ENCODE measurements at places on chromosomes 6 and 20. TPM values are rescaled to one million over a fixed set of nuclear protein-coding genes. Genes with fewer than 3 reads are reported as not detected.

DNA sequence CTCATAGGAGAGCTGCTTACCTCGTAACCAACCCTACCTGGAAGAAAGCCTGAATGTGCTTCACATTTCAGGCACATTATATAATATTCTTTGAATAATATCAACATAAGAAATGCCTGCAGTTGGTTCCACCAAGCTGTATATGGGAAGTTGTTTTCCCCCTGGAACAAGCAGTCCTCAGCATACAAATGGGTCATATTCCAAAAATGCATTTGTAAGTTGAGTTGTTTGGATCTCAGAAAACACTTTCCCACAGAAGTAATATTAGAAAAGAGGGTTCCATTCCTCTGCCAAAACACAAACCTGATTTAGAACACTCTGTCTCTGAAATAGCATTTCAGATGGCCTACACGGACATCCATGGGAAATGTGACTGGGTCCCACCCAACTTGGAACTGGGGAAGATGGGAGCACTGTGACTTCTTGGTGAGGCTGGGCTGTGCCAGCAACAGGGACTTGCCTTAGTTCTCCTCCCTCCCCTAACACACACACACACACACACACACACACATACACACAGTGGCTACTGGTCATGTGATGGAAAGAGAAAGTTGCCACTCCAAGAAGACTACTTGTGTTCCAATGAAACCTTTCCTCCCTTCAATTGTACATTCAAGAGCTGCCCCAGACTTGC is 11.4 kb upstream of the RCAN2 start:
- DNase-seq = no peak

DNA sequence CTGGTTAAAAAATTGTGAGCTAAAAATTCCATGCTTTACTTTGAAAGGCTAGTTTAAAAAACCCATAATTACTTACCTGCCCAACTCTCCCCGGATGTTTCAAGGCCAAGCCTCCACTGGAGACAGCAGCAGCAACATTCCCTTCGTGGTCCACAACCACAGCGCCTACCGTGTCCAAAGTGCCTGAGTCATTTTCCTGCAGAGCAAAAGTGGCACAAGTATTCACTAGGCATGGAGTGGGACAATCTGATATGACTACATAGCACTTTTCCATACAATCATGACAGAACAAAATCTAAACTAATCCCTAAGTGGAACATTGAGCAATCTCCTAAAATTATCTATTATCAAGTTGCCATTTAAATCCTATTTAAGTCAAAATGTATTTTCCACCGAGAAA is 104.8 kb downstream of the TASP1 start:
- DNase-seq = no peak

GRCh38 chr6:15404685-15404980 is 158.8 kb downstream of the JARID2 start:
- no peak for DNase-seq

- DNase-seq = no peak
Measured at GRCh38 chr20:11182720-11183119, 508.9 kb upstream of the JAG1 start.

- DNase-seq = no peak
Measured at GRCh38 chr20:15674253-15675060, 898.8 kb downstream of the KIF16B start.

GRCh38 chr6:82711971-82712370 is 348.4 kb downstream of the TPBG start:
- no peak for DNase-seq

DNA sequence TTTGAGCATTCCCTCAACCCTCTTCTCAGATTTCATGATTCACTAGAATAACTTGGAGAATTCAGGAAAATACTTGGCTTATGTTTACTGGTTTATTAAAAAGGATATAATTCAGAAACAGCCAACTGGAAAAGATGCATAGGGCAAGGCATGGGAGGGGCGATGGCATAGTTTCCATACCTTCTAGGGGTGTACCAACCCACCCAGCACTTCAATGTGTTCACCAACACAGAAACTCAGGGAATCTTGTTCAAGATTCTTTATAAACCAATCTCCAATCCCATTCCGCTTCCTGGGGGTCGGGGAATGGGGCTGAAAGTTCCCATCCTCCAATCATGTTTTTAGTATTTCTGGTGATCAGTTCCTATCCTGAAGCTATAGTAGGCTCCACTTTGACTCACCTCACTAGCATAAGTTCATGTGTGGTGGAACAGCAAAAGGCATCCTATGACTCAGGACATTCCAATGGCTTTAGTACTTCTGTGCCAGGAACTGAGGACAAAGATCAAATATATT is 164.4 kb downstream of the SIM1 start:
- peak; percentile 86 for DNase-seq

GRCh38 chr6:37155394-37156312 is 14.3 kb upstream of the PIM1 start:
- no peak for DNase-seq

DNA sequence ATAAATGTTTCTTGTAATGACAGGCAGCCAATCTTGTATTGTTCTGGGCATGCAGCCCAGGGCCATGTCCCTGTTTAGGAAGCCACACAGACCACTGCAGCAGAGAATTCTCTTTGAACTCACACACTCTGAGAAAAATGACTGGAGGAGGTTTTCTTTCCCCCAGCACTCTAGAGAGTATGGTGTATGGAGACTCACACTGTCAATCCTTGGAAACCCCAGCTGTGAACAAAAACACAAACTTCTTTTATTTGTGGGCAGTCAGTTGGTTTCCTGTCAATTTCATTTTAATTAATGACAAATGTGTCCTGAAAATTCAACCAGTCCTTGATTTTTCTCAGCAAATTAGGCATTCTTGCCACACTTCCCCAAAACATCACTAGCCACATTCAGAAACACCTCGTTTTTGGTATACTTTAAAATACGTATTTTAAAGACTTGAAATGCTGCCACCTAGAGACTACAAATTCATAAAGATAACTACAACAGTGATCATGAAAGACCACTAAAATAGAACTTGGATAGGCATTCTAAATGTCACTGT is 52.9 kb upstream of the UFL1 start:
- no peak for DNase-seq

DNA sequence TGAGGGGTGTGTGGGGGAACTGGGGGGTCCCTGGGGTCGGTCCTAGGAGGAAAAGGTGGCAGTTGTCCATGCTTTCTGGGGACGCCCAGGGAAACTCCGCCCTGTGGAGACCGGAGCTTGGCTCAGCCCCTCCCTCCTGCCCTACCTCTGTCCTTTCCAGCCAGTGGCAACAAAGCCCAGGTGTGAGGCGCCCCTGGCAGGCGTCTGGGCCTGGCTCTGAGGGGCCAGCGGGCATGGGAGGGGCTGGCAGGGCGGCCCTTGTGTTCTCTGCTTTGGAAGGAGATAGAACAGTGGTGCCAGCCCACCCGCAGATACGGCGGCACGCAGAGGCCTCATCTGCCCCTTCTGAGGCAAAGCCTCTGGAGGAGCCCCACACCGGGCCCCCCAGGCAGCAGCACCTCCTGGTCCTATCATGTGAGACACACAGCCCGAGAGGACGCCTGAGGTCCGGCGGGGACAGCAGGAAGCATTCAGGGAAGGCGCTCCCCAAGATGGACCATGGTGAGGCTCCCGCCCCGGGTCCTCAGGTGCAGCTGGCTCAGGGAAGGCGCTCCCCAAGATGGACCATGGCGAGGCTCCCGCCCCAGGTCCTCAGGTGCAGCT is 47.9 kb downstream of the YTHDF1 start:
- DNase-seq = no peak

DNA sequence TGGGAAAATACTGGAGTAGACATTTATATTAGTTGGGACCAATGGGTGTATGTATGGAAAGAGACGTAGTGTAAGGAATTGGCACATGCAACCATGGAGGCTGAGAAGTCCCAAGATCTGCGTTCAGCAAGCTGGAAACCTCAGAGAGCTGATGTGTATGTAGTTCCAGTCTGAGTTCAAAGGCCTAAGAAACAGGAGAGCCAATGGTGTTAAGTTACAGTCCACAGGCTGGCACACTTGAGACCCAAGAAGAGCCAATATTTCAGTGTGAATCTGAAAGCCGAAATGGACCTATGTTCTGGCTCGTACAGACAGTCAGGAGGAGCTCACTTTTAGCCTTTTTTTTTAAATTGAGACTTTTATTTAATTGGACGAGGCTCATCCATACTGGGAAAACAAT is 244.2 kb downstream of the CDKAL1 start:
- DNase-seq = no peak

DNA sequence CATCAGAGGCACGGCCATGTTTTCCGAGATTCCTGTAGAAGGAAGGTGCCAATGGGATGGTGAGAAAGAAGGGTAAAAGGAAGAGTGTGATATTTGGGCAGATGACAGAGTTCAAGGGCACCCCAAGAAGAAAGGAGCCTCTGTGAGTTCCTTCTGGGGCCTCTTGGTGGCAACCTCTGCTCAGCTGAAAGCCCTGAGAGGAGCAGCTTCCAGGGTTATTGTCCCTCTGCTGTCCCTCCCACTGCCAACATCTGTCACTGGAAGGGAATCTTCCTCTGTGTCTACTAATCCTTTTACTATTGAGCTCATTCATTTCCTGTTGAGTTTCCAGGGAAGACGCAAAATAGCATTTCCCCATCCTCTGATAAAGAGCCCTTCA is 40.0 kb upstream of the KCNK16 start:
- DNase-seq = no peak

DNA sequence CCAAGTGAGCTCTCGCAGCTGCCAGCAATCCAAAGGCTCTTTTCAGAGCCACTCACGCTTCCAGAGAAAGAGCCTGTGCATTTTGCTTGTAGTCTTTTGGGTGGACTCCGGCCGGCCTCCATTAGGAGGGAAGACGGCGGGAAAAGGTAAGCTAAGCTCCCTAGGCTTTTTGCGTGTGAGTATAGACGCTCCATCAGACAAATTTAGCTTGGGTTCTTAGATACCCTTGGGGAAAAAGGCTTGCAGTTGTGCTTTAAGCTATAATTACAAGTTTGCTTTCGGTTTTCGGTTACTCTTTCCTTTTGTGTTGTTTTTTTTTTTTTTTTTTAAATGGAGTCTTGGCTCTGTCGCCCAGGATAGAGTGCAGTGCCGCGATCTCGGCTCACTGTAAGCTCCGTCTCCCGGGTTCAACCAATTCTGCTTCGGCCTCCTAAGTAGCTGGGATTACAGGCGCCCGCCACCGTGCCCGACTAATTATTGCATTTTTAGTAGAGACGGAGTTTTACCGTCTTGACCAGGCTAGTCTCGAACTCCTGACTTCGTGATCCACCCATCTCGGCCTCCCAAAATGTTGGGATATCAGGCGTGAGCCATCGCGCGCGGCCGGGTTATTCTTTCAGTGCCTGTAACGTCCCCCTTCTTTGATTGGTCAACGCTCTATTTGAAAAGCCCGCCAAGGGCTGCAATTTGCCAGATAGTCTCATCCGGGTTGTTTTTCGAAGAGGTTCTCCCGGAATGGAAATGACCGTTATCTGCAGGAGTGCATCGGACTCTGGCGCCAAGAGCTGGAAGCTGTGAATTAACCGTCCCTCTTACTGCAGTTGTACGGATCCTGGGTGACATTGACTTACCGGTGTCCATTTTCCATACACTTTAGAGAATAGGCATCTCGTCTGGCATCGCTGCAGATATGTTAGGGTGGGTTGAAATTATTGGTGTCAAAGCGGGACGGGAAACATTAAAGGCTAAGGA is 18.1 kb downstream of the OR2B2 start:
- DNase-seq = peak; percentile 92

DNA sequence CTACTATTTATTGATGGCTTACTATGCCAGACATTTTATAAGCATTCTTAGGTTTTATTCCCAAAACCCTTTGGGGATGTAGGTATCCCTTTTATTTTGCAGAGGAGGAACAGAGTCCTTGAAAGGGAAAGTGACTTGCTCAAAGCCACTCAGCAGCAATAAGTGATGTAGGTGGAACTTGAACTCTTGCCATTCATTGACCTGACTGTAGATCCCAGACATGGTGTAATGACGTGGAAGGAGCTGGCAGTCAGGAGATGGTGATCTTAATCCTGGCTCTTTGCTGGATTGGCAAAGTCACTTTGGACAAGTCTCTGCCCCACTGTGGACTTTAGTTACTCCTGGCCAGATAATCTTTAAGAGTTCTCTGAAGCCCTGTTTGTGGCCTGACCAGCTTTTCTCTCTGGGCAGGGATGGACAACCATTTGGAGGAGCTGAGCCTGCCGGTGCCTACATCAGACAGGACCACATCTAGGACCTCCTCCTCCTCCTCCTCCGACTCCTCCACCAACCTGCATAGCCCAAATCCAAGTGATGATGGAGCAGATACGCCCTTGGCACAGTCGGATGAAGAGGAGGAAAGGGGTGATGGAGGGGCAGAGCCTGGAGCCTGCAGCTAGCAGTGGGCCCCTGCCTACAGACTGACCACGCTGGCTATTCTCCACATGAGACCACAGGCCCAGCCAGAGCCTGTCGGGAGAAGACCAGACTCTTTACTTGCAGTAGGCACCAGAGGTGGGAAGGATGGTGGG is 1.6 kb downstream of the DBNDD2 start:
- DNase-seq = no peak

DNA sequence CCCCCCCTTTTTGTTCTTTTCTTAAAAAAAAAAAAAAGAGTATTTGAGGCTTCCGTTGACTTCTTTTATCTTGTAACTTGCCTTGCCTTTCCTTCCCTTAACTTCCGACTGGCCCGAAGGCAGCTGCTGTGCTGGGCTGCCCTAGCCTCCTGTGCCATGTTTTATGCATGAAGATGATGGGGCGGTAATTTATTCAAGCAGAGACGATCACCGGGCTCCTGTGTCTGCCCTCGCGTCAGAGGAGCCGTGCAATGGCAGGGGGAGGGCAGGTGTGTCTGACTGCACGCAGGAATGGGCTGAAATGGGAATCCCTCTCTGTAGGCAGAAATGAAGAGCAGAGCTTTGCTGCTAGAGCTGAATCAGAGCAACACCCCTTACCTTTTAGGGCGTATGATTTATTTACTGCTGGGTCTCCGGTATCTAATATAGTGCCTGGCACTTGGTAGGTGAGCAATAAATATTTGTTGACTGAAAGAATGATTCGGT is 106.3 kb upstream of the RIPOR2 start:
- no peak for DNase-seq

DNA sequence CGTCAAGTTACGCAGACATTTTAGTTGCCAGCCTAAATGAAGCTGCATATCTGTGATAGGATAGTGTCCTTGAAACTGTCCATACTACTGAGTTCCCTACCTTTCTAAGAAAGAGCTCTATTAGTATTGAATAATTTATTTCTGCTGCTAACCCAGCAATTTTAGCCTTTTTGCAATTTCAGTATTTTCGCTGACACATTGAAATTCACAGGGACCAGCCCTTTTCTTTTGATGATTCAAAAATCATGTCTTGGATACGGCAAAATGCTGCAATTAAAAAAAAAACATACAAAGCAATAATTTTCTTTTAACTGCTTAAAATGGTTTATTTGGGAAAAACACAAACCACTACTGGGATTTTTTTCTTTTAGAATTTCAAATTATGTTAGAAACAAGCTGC is 563.3 kb downstream of the TBC1D32 start:
- DNase-seq = no peak

GRCh38 chr6:40882323-40882997 is 156.6 kb downstream of the UNC5CL start:
- DNase-seq = no peak

- DNase-seq = no peak
Measured at GRCh38 chr6:11206576-11206975, 25.9 kb downstream of the NEDD9 start.

GRCh38 chr6:34795836-34796425 is 4.0 kb downstream of the BLTP3A start:
- peak; percentile 61 for DNase-seq

The ALDH8A1 gene
- total RNA-seq = 0.25 TPM

The CENPW gene
- total RNA-seq = 14.4 TPM

The NKAIN4 gene
- not detected for total RNA-seq

The CEP250 gene
- 6.7 TPM for total RNA-seq

The DTD1 gene
- 45.1 TPM for total RNA-seq

The OR2W1 gene
- total RNA-seq = not detected

The PI16 gene
- total RNA-seq = not detected

The TUBB1 gene
- total RNA-seq = not detected

The ZNF831 gene
- under 0.01 TPM for total RNA-seq

The ACSS1 gene
- total RNA-seq = 9.4 TPM

The RNGTT gene
- total RNA-seq = 8.9 TPM

The MLN gene
- not detected for total RNA-seq
